ENCODE measurements at places on chromosomes 6 and 20. TPM values are rescaled to one million over a fixed set of nuclear protein-coding genes. Genes with fewer than 3 reads are reported as not detected.
A peak's percentile ranks its signal among the peaks of the same experiment; 100 is the strongest.

Gene SPATS1
- total RNA-seq, result not detected

Gene HLA-DQA2
- not detected for total RNA-seq

Gene TMEM200A
- total RNA-seq, result 1.2 TPM

- no peak for DNase-seq
These were observed 62.7 kb downstream of the SLX4IP start for GRCh38 chr20:10497791-10498190.

GRCh38 chr6:44056392-44057237 is 70.6 kb downstream of the MRPL14 start:
- DNase-seq, result peak; percentile 95

GRCh38 chr6:163741743-163742363 is 327.3 kb downstream of the QKI start:
- no peak for DNase-seq

DNA sequence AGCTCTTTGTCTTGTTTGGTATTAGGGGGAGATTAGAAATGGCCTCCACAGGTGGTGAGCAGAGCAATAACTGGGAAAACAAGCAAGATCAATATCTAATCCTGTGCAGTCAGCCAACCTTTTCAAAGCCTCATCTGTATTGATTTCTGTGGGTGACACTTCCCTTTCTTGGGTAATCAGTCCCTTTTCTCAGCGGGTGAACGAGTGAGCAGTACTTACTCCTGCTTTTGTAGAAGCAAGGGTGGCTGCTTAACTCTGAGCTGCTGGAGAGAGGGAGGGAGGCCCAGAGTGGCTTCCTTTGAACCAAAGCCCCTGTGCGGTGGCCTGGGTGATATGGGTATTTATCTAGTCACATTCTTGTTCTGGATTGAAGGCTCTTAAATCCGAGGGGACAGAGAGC is 254.8 kb upstream of the CHD6 start:
- DNase-seq, result no peak

- DNase-seq, result no peak
These were observed 95.5 kb upstream of the NHSL1 start for GRCh38 chr6:138594758-138595140.

- no peak for DNase-seq
These were observed 149.3 kb downstream of the CFAP61 start for GRCh38 chr20:20201639-20202038.

DNA sequence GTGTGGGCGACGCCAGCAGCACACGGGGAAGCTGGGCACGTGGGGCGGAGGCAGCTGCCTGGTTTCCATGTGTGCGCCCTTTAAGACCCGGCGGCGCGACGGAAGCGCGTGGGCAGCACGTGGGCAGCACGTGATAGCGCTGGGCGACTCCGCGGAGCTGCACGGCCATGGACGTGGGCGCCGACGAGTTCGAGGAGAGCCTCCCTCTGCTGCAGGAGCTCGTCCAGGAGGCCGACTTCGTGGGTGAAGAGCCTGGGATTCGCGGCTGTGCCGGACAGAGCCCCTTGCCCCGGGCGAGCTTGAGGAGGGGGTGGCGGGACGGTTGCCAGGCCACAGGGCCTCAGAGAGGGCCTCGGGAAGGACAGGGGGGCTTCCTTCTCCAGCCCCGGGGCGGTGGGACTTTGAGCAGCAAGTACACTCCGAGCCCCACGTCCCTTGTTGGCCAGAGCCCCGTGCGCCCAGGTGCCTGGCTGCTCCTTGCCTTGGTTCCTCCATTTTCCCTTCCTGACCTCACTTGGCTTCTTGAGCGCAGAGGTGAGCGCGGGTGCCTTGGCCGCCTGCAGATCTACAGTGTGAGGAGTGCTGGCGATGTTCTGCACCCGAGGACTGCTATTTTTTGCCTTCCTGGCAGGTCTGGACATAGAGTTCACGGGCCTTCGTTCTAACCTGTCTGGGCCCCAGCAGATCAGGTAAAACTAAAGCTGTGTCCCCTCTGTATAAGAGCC is at the start of gene PNLDC1:
TSS of gene PNLDC1 (plus strand) at position 136 of the 725 bp plus-strand sequence. CDS start at position 168, 32 bp downstream.
- DNase-seq, result no peak

DNA sequence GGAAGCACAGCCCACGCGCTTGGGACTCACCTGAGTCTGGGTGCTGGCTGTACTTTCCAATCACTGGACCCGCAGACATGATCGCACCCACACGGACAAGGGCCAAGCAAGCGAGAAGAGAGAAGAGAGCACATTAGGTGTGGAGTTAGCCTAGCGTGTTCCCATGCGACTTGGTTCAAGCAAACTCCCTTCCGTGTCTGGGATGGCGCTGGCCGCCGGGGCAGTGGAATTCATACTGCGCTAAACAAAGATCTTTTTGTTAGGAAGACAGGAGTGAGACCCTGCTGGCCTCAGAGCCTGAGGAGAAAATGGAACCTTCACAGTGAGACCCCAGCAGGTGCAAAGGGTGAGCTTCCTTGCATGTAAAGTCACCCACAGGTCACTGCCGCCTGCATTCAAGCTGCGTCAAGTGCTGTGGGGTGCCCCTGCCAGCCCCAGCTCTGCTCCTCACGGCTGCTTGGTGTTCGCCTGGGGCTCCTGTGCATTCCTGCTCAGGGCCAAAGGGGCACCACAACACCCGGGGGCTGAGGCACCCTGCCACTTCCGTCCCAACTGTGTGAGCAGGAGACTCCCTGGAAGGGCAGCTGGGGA is 26.4 kb downstream of the PSMG4 start:
- no peak for DNase-seq

- no peak for DNase-seq
These were observed 98.1 kb downstream of the MAP3K7 start for GRCh38 chr6:90488816-90489215.
